Tibial nerve (tissue), 4 donors: ENCODE measurements at places on chromosomes 3 and 15. TPM values are rescaled to one million over a fixed set of nuclear protein-coding genes. Genes with fewer than 3 reads are reported as not detected.

The DZIP1L gene
- total RNA-seq = 40.2 TPM

The SYNM gene
- total RNA-seq = 47.0 TPM

The ANKUB1 gene
- 0.87 TPM for total RNA-seq

The HCN4 gene
- total RNA-seq = not detected

The KIF15 gene
- total RNA-seq = 0.78 TPM

The FES gene
- 79.3 TPM for total RNA-seq
